SJSA1 (cell line): ENCODE measurements at places on chromosomes 7 and 10. TPM values are rescaled to one million over a fixed set of nuclear protein-coding genes. Genes with fewer than 3 reads are reported as not detected.
A peak's percentile ranks its signal among the peaks of the same experiment; 100 is the strongest.

DNA sequence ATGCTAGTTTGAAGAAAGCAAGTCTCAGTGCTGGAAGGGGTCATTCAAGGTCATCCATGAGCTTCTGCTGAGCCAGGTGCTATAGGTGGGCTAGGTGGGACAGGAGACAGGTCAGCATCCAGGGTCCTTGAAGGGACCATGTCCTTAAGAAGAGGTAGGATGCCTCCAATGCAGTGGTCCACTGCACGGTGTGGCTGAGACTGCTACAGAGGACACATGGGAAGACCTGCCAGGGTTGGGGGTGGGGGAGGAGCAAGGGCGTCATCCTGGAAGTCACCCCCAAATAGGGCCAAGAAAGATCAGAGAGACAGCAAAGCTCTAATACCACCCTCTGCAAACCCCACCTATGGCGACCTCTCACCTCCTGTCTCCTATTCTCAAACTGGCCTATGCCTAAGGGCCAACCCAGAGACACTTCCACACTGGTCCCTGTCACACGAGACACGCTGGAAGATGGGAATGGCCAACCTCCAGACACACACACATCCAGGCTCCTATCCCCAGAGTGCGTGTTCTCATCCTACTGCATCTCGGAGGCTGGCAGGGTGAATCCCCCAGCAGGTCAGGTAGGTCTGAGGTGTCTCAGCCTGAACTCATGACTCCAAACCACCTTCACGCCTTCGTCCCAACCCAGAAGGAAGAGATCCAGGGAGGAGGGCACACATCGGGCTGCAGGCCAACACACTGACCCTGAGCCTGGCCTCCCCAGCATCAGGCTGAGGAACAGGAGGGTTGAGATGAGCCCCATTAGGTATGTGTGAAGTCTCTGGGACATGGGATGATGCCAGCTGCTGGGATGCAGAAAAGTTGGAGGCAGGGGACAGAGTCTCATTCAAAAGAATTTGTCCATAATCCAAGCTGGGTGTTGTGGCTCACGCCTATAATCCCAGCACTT, 5.6 kb upstream of the PPP1R35 start:
- DNase-seq = no peak

DNA sequence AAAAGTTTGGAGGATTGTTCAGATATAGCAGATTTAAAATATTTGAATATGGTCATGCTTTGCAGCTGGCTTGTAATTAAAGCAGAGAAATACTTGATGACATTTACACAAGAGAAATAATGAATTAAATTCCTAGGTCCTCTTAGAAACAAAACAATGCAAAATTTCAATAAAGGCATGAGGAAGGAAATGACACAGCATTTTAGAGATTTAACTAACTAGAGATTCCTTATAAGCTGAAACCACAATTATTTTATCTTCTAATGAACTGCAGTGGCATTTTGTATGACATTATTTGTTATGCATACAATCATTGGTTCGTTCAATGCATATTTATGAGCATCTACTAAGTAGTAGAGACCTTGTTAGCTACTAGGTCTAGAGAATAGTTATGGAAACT, 490.9 kb downstream of the ZWINT start:
- DNase-seq = no peak

GRCh38 chr10:73368238-73368637, 9.6 kb upstream of the CFAP70 start:
- no peak for DNase-seq

- no peak for DNase-seq
These were observed 483.9 kb downstream of the HTR7 start for GRCh38 chr10:90373911-90374310.

DNA sequence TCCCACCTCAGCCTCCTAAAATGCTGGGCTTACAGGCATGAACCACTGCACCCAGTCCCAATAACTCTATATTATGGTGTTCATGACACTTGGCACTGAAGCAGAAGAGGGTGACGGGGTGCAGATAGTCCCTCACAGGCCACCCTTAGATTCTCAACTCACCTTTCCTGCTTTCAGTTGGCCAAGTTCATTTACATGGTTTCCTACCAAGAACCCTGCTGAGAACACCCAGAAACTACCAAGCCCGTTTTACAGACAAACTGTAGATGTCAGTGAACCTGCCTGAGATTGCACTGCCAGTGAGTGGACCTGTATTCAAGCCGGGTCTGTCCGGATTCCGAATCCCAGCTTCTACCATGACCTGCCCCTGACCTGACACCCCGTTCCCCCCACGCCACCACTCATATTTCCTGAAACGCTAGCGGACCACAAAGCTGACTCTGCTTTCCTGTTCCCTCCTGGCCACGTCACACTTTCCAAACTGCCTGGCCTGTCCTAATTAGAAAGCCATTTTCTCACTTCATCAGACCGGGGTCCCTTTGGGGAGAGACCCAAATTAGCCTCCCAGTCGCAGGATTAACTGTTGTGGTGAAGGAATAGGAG, 17.3 kb downstream of the GRID2IP start:
- DNase-seq = no peak

DNA sequence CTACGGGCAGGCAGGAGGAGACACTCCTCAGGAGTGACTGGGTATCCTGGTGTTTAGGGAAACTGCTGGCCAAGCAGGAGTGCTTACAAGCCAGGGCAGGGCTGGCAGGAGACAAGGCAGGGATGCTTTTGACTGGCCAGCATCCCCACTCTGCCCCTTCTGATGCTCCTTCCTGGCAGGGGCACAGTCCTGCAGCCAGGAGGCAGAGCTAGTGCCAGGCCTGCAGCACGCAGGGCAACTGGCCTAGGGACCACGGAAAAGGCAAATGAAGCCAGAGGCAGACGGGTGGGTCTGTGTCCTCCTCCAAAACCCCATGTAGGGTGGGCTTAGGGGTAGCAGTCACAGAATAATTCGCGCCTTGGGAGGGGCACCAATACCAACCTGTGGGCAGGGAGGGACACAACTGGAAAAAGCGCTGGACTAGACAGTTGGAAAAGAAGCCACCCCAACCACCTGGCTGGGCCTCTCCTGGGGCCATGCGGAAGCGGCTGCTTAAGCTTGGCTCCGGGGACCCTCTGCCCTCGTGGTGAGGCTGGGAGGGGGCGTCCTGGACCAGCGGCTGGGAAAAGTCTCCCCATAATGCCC, 4.8 kb downstream of the IMPDH1 start:
- DNase-seq = peak; percentile 39

- DNase-seq = peak; percentile 84
These were observed 101.6 kb upstream of the FAM171A1 start for GRCh38 chr10:15472431-15473395.

DNA sequence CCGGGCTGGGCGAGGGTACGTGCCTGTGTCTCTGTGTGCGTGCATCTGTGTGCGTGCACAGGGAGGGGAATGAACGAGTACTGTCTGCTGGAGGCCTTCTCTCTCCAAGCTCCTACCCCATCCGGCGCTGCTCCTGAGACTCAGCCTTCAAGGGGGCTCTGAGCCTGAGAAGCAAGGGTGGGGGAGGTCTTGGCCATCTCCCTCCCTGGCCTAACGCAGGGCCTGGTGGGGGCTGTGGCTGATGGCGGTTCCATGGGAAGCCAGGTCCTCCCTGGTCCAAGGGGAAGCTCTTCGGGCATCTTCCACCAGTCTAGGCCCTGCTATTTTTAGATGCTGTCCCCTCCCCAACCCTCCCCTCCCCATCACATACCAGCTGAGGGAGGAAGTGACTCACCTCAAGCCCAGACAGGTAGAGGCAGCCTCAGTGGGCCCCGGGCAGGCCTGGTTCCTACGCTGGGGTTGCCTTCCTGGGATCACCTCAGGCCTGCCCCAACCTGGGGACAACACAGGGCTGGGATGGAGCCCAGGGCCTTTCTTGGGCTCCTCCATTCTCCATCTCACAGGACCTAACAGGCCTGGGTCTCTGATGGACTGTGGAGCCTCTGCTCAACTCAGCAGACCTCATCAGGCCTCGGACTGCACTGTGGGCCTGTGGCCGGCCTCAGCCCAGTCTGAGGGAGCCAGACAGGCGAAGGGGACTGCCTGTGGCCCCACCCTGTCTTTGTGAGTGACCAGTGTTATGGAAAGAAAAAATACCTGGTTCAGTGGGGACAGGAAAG, 32.2 kb downstream of the DNAJB12 start:
- DNase-seq = no peak

- no peak for DNase-seq
These were observed 13.6 kb upstream of the FAM13C start for GRCh38 chr10:59375990-59376389.

DNA sequence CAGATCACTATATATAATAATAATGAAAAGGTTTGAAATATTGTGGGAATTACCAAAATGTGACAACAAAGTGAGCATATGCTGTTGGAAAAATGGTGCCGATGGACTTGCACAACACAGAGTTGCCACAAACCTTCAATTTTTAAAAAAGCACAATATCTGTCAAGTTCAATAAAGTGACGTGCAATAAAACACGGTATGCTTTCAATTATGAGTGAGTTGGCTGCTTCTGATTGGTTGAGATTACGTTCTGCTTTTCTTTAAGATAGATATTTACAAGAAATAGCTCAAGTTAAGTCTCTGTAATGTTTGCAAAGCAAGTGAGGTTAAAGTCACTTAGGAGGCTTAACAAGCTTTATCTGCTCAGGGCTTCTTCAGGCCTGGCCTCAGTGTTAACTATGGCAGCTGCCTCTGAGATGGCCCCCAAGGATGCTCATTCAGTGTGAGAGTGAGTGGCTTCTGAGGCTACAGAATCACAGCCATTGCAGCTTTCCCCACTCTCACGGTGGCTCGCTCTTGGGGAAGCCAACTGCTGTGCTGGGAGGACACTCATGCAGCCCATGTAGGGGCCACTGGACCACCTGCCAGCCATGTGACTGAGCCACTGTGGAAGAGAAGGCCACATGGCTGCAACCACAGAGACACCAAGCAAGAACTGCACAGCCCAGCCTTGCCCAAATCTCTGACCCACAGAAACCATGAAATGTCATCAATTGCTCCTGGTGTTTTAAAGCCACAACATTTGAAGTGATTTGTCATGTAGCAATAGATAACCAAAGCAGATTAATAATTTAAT, 78.3 kb upstream of the TMEM72 start:
- DNase-seq = no peak

GRCh38 chr10:16606421-16606820, 84.7 kb upstream of the C1QL3 start:
- no peak for DNase-seq

- DNase-seq = no peak
These were observed 51.5 kb upstream of the ITGB1 start for GRCh38 chr10:33009244-33010131.

DNA sequence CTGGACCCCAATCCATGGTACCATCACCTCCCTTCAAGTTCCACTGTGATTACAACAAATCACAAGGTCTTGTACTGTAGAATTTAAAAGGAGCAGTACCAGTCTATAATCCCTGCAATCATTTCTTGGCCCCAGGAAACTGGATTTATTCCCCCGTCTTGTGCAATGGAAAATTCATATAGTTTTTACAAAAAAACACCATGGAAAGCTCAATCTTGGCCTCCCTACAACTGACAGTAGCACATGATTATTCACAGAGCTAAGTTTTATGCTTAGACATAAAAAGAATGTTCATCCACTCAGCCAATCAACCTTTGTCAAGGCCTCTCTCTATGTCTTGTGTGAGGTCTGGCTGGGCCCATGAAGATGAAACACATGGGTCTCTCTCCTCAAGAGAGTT, 10.2 kb downstream of the DGKI start:
- DNase-seq = no peak

DNA sequence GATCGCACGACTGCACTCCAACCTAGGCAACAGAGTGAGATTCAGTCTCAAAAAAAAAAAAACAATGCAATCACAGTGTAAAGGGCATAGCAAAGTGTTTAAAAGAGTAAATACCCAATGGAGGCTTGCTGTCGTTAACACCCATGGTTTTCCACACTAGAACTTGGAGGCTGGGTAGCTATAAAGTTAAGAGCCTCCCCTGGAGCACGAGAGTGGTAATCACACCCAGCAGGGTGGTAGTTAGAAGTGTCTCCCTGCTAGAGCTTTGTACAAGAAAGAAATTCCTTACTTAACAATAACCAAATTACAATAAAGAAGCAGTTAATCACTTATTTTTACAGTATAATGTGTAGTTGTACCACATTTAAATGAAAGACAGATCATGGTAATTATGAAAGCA, 1078.9 kb downstream of the NRG3 start:
- no peak for DNase-seq

- no peak for DNase-seq
These were observed 35.0 kb downstream of the WBP1L start for GRCh38 chr10:102778781-102779180.

DNA sequence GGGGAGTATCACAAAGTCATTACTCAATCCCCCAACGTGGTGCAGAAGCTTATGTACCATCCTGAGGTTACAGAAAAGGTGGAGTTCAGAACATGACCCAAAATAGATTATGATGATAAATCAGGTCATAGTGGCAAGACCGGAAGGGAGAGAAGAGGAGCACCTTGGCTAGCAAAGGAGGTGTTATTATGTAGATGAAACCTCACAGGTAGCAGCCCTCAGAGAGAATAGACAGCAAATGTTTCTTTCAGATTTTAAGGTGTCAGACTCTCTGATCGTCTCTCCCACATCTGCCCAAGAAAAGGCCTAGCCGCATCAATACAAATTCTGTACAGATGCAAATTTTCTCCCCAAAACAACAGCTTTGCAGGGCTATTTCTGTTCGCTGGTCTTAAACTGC, 88.3 kb upstream of the SEMA3D start:
- no peak for DNase-seq

GRCh38 chr10:49700997-49701396, 21.5 kb downstream of the C10orf53 start:
- DNase-seq = no peak

DNA sequence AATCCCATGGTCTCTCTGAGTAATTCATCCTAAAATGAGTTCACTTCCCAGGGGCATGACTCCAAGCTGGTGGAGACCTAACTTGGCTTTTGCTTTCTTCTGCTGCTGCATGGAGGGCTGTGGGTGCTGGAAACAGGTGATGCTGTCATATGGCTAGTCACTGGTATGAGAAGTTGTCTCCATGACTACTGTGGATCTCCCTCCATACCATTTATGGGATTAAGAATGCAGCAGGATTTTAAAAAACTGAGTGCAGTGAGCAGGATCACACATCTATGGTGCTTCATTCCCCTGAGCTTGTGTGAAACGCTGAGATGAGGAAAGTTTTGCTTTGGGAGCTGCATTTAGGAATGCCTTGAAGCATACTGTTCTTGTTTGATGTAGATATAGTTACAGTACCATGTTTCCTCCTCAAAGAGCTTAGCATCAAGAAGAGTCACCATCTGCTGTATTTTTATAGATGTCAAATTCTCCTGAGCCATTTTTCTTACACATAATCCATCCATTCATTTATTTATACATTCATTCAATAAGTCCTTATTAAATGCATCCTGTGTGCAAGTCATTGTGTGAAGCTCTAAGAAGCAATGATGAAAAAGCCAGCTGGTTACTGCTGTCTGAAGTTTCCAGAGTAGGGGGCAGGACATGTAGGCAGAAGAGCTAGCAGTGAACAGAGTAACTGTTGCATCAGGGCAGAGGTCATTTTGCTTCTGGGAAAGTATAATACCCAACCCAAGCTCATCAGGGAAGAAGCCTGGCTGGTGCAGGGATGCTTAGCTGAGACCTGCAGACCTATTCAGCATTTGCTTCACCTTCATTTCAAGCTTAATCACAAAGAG, 534.8 kb downstream of the AUTS2 start:
- no peak for DNase-seq

The ANAPC16 gene
- 28.6 and 89.9 TPM in 2 replicates for total RNA-seq

The ELMO1 gene
- not detected in 2 replicates for total RNA-seq

The FAM25A gene
- total RNA-seq = not detected in 2 replicates

The SEMA3E gene
- 0.18 TPM in 1 of 2 replicates, not detected in the other for total RNA-seq
